ENCODE measurements at places on chromosomes 3 and 15.
A peak's percentile ranks its signal among the peaks of the same experiment; 100 is the strongest.

DNA sequence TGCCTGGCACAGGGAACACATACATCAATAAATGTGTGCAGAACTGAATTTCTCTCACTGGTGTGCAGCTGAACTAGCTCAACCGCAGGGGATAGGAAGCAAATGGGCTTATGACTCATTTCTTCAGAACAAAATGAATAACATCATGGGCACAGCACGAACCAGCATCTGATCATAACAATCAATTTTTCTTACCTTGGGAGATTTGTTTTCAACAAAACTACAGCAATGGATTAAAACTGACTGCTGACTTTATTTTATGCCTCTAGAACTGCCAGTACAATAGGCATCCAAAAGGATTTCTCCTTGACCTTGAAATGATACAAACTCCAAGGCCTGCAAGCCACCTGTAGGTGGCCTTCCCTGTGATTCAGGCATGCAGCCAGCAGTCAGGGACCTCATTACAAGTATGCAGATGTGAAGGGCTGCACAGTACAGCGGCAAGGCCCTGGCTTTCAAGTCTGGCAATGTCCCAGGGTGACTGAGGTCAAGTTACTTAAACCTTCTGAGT, 26.1 kb downstream of the TAMM41 start:
- no peak for DNase-seq

DNA sequence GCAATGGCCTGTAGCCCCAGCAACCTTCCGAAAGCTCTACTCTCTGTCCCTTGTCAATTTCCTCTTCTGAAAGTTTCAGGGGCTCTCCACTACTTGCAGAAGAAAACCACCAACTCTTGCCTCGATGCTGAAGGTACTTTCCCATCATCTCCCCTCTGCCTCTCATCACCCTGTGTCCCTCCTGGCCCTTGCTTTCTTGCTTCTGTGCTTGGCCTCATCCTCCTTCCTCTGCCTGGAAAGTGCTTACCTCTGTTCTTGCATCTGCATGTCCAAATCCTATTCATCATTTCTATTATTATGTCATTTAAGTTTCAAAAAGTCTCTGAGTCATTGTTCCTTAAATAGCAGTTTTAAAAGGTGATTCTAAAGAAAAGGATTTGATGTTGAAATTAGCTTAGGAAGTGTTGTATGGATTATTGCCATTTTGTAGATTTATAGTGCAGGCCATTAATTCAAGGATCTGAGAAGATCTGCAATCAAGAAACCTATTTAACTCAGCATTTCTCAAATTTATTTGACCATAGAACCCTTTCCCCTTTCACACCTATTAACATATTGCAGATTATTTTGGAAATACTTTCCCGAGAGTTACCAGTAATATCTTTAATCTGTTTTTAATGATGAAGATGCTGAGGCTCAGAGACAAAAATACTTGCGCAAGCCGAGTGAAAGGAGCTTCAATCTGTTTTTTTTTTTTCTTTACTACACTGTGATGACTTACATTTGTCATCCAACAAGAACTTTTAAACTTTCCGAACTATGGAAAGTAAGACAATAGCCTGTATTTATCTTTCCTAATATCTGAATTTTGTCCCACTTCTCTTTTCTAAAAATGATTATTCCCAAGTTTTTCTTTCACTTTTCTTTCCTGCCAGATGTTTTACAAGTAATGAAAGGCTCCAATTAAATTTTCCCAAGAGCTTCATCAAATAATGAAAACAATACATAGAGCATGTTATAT, 22.3 kb upstream of the CFAP161 start:
- no peak for DNase-seq

- no peak for DNase-seq
Measured at GRCh38 chr3:143147707-143148106, 28.1 kb downstream of the CHST2 start.

DNA sequence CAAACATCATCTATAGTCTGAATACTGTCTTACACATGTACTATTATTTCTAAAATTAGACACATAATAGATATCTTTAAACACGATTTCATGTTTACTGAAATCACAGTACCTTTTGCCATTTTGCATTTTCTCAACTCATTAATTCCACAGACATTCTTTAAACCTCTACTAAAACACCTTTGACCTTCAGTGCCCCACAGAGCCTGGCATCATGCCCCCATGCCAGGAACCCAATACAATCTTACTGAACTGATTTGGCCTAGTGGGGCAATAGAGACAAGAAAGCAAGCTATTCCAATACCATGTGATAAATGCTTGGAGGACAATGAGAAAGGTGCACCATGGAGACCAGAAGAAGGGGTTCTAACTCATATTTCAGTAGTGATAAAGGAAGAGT, 19.3 kb upstream of the GUCA1C start:
- no peak for DNase-seq

DNA sequence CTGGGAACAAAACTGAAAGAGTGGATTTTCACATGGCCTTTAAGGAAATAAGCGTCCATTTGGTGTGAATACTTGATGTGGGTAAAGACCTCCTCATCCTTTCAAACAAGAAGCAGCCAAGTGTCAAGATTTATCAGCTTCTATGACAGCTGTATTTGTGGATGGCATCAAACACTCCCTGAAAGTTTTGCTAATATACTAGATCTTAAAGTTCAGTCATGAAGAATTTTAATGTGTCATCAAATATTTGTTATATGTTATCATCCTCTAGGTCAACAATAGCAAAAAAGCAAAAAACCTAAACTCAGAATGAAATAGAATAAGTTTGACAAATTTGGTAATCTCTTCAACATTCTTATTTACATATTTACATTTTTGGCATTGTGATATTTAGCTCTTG, 29.1 kb upstream of the LYSMD4 start:
- no peak for DNase-seq

DNA sequence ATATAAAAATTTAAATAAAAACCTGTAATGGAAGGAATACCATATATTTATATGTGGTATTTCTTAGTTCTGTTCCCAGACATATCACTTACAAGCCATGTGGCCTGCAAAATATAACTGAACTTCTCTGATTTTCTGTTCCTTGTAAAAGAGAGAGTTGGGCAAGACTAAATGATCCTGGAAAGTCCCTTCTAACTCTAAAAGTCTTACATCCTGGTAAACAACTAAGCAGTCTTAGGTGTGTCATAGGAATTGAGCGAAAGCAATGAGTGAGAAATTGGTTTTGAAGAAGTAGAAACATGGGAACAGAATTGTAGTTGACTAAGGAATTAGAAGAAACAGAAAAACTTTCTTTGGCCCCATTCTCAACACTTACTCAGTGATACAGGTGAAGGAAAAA, 25.3 kb upstream of the IL20RB start:
- DNase-seq, result no peak

- no peak for DNase-seq
Measured at GRCh38 chr3:127123533-127123932, 69.4 kb upstream of the PRR23E start.

GRCh38 chr3:38297537-38297936, 15.4 kb downstream of the SLC22A14 start:
- DNase-seq, result no peak

DNA sequence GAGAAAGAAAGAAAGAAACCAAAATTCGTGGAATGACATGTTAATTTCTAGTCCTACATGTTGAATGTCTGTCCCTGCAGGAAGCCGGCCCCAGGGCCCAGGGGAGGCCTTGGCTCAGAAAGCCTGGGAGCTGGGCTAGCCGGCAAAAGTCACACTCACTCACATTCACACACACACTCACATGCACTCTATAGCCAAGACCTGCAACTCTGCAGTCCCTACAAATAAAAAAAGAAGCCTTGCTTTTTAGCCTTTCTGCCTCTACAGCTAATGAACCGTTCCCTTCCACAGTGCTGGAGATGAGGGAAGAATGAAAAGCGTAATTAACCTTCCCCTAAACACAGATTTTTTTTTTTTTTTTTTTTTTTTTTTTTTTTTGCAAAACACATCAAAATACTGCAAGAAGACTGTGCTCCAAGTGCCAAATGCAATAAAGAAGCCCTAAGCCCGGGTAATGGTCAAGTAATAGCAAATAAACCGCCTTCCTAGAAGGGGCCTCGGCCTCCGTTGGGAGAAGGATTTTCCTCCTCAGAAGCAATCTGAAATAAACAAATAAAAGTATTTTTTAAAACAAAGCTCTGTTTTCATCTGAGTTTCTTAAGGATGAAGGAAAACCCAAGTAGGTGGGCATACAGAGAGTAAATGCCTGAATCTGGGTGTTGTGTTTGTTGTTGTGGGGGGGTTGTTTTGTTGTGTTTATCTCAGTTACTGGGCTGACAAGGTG, 4.3 kb downstream of the MECOM start:
- peak; percentile 54 for DNase-seq

GRCh38 chr15:38130205-38130567, 122.5 kb upstream of the SPRED1 start:
- no peak for DNase-seq

DNA sequence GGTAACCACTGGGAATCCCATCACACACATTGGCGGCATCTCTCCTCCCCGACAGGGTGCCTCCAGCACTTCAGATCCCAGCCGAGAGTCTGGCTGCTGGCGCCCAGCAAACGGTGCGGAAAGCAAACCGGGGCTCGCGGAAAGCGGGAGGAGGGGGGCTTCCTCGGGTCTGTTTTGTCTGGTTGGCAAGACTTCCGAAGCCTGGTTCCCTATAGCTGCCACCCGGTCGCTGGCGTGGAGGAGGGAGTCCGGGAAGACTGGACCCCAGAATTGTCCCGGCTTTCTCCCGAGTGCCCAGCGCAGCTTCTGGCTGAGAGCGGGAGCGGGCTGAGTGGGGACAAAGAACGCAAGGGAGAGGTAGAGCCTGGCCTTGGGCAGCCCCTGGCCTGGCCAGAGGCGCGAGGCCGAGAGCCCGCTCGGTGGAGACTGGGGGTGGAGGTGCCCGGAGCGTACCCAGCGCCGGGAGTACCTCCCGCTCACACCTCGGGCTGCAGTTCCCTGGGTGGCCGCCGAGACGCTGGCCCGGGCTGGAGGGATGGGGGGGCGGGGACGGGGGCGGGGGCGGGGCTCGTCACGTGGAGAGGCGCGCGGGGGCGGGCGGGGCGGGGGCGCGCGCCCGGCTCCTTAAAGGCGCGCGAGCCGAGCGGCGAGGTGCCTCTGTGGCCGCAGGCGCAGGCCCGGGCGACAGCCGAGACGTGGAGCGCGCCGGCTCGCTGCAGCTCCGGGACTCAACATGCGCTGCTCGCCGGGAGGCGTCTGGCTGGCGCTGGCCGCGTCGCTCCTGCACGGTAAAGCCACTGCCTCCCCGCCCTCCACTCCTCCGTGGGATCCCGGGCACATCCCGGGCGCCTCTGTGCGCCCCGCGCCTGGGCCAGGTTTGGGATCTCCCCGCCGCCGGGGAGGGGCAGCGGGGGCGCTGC, at the start of gene CHRNA7:
TSS of gene CHRNA7 (plus strand) at position 654 of the 920 bp plus-strand sequence. CDS start at position 734, 80 bp downstream.
- DNase-seq, result peak; percentile 77

DNA sequence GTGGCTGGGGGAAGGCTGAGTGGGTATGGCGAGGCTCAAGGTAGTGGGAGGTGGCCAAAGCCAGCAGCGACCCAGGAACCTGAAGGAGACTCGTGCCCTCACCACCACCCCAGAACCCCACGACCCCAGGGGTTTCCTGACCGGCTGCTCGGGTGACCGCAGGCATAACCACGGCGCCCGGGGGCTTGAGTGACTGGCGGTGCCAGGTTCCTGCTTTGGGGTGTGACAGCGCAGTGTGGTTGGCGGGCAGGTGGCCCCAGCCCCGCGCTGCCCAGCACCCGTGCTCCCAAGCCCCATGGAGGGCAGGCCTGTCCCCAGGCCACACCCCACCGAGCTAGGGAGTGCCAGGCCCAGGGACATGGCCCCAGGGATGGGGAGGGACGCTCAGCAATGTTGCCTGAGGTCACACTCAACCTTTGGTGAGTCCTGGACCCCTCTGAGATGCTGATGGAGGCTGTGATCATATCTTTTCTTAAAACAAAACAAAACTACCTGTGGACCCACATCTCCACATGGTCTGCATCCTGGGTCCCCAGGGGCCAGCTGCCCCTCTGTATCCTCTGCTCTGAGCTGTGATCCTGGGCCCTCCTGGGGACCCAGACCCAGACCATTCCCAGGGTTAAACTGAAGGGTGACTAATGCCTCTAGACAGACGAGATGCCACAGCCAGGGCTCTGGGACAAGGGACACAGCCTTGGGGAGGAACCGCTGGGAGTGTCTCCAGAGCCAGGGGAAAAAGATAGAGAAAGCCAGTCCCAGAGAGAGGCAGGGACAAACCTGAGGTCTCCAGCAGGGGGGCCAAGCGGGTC, 13.0 kb downstream of the DNAJB8 start:
- DNase-seq, result no peak
